ENCODE measurements at places on chromosomes 6 and 20.

- ATAC-seq, result no peak
These were observed 44.1 kb downstream of the IRF4 start for GRCh38 chr6:435441-436307.

- no peak for ATAC-seq
These were observed 33.6 kb downstream of the HM13 start for GRCh38 chr20:31547720-31548298.

- ATAC-seq, result no peak
These were observed 178.6 kb downstream of the UNC5CL start for GRCh38 chr6:40860443-40860842.

GRCh38 chr6:19301980-19302379, 535.2 kb upstream of the ID4 start:
- no peak for ATAC-seq

DNA sequence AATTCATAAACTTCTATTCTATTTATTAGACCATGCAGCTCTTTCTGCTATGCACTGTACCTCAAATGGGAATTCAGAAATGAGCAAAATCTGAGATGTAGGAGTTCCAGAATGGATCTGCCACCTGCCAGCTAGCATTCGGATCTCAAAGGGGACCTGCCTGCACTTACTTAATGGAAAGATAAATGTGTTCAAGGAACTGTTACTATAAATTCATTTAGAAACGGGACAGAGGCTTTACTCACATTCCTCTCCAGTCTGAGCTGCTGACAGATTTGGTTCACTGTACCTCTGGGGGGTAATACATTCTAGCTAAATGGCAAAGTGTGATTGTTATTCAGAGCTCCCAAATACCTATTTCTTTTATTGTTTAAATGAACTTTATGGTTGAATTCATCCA, 384.1 kb downstream of the GRIK2 start:
- no peak for ATAC-seq

GRCh38 chr20:63782051-63782471, 42.5 kb downstream of the SLC2A4RG start:
- ATAC-seq, result no peak
